ENCODE measurements at places on chromosomes 2 and 18. TPM values are rescaled to one million over a fixed set of nuclear protein-coding genes. Genes with fewer than 3 reads are reported as not detected.

ACVR1C gene
- 0.41 TPM for total RNA-seq

GRCh38 chr2:158845859-158846258, 50.7 kb downstream of the DAPL1 start:
- DNase-seq: no peak

DLX1 gene
- total RNA-seq: 0.68 TPM

DNA sequence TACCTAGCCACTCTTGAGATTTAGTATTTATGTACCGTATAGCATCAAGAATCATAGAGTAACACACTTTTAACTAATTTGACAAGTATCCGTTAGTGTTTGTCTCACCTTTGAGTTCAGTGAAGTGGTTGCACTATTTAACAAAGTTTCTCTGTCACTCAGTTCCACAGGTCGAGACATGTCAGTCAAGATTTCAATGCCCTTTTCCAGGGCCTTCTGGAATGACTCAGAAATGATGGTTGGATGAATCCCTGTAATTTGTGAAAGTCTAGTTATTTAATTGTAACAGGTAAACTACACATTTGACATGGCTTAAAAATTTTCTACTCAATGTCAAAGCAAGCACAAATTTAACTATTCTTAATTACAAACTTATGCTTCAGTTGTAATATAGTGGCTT, 9.7 kb downstream of the CCT4 start:
- no peak for DNase-seq

ALK gene
- not detected for total RNA-seq

GPATCH11 gene
- 5.6 TPM for total RNA-seq

GRCh38 chr2:168858146-168858545, 32.1 kb downstream of the SPC25 start:
- DNase-seq: no peak

- no peak for DNase-seq
These were observed 105.3 kb downstream of the PAX3 start for GRCh38 chr2:222193328-222193983.

DNA sequence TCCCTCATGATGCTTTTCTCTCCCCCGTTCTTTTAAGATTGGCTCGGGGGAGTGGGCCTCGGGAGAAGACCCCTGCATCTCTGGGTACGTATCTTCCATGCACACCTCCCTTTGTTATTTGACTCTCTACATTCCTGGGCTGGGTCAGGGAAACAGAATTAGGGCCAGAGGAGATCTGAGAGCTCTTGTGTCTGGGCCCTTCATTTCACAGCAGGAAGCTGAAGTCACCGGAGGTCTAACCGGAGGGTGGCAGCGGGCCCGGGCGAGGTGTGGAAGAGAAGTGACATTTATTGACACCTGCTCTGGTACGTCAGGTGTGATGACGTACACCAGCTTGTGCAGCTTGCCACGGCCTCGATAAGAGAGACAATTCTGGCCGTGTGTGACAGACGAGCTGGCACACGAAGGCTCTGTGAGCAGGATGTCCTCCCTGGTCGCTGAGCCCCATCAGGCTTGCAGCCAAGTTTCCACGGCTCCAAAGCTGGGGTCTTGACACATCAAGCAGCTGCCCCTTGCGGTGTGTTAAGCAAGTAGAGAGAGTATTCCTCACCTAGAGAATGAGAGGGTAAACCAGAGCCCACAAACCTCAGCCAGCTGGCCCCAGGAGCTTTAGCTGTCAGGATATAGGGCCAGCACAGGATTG, 30.4 kb downstream of the TOGARAM2 start:
- DNase-seq: no peak

UGT1A7 gene
- not detected for total RNA-seq

GRCh38 chr2:133829450-133830020, 261.3 kb upstream of the NCKAP5 start:
- no peak for DNase-seq

- DNase-seq: no peak
These were observed 12.8 kb downstream of the CYB5A start for GRCh38 chr18:74278983-74279382.
